NCI-H1417 treated with DMSO at 0.1 percent for 48 hours (cell line): ENCODE measurements at places on chromosomes 12 and 14.

DNA sequence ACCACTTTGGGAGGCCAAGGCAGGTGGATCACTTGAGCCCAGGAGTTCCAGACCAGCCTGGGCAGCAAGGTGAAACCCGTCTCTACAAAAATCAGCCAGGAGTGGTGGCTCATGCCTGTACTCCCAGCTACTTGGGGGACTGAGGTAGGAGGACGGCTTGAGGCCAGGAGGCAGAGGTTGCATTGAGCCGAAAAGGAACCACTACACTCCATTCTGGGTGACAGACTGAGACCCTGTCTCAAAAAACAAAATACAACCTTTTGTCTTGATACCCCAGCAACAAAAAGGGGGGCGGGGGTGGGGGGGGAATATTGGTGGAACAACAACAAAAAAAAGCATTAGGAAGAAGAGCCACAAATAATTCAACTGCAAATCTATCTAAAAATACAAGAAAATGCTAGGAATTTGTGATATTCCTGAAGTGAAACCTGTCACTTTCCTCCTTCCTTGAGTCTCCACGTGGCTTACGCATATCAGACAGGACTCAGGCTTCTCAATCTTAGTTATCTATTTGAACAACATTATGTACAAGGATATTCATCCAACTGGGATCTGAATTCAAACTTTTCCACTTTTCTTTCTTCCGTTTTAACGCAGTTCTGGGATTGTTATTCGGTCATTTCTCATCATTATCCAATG, 1.3 kb downstream of the R3HDM2 start:
- no peak for DNase-seq

DNA sequence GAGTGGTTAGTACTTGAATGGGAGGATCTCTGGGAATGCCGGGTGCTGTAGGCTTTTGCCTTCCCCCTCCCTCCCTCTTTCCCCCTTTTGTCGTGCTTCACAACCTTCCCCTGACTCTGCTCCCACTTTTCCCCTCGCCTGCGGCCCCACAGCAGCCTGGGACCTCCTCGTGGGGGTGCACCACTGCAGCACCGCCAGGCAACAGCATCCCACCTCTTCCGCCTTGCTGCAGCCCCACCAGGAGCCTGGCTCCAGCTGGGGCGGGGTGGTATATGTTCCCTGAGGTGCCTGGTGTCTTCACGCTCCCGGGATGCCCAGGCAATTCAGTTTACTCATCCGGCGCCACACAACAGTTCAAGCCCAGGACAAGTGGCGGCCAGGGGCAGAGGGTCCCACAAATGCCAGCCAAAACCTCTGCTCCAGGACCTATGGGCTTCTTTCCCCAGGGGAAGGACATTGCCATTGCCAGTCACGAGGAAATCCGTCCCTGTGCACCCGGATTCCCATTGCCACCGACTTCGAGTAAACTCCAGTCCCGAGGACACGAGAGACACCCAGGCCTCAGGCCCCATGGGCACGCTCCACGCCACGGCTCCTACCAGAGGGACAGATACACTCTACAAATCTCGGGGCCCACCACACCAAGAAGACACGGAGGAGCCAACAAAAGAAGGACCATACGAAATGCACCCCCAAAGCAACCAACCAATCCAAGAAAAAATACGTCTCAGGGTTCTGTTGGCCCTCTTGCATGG, 181.7 kb downstream of the ALG10 start:
- no peak for DNase-seq

- DNase-seq, result no peak
These were observed 171.6 kb downstream of the CALM1 start for GRCh38 chr14:90568405-90568804.

GRCh38 chr14:101884089-101884933, 80.1 kb upstream of the DYNC1H1 start:
- no peak for DNase-seq

- no peak for DNase-seq
These were observed 145.2 kb upstream of the TMCC3 start for GRCh38 chr12:94795520-94795919.

DNA sequence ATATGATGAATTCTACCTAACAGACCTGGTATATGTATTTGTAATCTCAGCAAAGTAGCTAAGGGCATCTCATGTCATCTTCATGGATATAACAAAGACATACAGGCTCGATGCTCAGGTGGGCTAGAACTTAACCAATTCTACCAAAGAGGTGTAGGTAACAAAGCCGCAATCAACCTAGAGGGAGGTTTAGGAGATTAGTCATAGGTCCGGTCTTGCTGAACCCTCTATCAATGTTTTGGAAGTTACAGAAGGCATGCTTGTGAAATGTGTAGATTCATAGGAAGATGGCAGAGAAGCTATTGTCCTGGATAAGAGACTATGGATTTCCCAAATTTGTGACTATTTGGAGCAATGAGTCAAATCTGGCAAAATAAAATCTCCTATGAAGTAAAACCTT, 42.6 kb upstream of the SYCP3 start:
- DNase-seq, result no peak
